Breast epithelium (tissue), 4 donors: ENCODE measurements at places on chromosomes 4 and X.

DNA sequence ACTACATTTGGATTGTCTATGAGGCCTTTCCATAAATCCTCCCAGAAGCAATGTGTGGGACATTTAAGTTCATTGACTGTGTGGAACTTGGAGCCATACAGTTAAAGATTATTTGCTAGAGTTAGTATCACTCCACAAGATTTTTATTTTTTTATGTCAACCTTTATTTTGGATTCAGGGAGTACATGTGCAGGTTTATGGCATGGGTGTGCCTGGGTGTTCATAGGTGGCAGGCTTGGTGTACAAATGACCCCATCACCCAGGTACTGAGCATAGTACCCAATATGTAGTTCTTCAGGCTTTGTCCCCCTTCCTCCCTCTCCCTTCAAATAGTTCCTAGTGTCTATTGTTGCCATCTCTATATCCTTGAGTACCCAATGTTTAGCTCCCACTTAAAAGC, 199.8 kb upstream of the ZFP42 start:
- no peaks in the 10 kb centered on the region for H3K36me3 ChIP-seq
- H3K27ac ChIP-seq = no peak overlapping the region
- H3K4me1 ChIP-seq = no peaks in the 10 kb centered on the region
- DNase-seq = no peak

DNA sequence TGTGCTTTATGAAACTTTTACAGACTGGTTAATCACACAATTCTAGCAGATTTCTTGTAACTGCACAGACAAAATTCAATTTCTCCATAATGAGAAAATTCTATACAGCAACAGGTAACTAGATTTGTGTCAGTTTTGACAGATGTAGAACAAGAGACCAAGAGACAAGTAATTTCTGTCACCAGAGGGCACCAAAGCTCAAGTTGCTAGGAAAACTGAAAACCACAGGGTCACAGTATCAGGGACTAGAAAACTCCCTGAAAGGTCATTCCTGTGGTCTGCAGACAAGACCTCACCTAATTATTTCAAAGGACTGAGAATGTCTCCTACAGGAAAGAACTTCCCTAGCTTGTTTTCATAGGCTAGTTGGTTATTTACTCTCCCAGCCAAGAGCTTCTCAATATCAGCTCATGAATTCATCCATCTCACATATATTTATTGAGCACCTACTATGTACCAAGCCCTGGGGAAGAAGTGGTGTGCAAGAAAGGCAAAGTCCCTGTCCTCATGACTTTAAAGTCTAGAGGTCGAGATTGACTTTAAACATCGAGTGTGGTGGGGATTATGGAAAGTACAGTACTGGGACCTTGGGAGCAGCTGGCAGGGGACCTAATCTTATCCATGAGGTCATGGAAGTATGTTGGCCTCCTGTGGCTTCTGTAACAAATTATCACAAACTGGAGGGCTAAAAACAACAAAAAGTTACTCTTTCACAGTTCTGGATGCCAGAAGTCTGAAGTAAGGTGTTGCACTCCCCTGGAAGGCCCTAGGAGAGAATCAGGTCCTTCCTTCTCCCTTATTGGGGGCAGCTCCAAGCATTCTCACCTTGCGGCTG, 47.8 kb upstream of the SETD7 start:
- no peak overlapping the region for H3K4me3 ChIP-seq
- H3K36me3 ChIP-seq = no peaks in the 10 kb centered on the region
- H3K4me1 ChIP-seq = no peaks in the 10 kb centered on the region
- DNase-seq = no peak

DNA sequence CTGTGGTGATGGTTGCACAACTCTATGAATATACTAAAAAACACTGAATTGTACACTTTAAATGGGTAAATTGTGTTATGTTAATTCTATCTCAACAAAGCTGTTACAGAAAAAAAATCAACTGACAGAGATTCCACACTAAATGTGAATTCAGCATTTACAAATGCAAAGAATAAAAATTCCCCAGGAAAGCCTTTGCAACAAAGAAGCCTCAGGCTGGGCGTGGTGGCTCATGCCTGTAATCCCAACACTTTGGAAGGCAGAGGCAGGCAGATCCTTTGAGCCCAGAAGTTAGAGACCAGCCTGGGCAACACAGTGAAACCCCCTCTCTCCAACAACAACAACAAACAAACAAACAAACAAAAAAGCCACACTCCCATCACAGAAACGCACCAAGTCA, 8.9 kb downstream of the BCLAF3 start:
- DNase-seq = no peak
- H3K27ac ChIP-seq = no peak overlapping the region
- H3K27me3 ChIP-seq = no peaks in the 10 kb centered on the region
- no peaks in the 10 kb centered on the region for H3K4me1 ChIP-seq
- no peak overlapping the region for H3K4me3 ChIP-seq
- no peaks in the 10 kb centered on the region for H3K36me3 ChIP-seq

DNA sequence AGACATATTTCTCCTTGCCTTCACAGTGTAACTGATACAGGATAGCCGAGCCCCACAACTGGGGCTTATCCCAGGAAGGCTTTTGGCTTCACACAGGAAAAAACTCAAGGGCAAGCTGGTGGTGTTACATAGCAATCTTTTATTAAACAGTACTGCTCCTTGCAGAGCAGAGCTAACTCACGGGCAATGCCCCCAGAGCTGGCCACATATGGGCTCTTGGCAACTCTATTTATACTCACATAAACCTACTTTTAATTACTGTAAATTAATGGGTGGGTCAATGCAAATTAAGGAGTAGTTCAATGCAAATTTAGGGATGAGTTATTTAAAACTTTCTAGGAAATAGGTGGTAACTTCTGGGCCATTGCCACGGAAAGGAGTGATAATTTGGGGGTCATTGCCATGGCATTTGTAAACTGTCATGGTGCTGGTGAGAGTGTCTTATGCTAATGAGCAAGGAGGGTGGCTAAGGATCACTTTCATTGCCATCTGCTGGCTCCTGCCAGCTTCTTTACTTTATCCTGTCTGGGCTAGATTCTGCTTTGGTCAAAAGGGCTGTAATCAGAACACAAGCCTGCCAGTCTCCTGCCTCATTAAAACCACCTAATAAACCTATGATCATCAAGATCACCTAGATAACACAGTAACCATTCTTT, 288.8 kb downstream of the CENPC start:
- no peaks in the 10 kb centered on the region for H3K4me1 ChIP-seq
- no peaks in the 10 kb centered on the region for H3K27me3 ChIP-seq
- no peak for DNase-seq

DNA sequence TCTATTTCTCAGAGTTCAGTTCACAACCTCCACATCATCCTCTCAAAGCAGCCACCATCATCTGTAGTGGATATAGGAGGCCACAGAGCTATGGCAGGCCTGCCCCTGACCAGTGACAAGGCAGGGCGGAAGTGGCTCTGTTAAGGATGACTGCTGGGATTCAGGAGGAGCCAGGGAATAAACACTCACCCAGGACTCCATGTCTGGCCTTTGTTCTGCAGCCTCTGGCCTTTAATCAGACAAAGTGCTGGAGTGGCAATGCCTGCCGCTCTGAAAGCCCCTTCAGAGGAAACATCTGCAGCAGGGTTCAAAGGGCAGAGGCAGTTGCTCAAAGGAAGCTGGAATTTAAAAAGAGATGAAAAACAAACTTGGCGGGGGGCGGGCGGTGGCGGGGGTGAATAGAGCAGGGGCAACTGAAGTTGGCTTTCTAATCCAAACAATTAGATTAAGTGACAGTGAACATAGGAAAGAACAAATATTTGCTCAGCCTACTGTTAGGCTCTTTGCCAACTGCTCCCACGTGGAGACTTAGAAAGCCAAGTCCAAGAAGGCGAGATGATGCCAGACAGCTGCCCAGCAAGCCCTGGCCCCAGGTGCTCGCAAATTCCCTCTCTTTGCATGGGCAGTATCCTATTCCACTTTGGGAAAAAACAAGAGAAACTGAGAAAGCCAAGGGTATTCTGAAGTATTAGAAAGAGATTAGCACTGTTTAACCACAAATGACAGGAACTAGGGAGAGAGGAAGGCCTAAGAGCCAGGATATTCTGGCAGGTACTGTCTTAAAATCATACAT, 5.5 kb downstream of the MPP1 start:
- no peaks in the 10 kb centered on the region for H3K4me1 ChIP-seq
- no peak overlapping the region for H3K4me3 ChIP-seq
- no peak for DNase-seq
- H3K27ac ChIP-seq = no peak overlapping the region
- H3K27me3 ChIP-seq = no peaks in the 10 kb centered on the region

DNA sequence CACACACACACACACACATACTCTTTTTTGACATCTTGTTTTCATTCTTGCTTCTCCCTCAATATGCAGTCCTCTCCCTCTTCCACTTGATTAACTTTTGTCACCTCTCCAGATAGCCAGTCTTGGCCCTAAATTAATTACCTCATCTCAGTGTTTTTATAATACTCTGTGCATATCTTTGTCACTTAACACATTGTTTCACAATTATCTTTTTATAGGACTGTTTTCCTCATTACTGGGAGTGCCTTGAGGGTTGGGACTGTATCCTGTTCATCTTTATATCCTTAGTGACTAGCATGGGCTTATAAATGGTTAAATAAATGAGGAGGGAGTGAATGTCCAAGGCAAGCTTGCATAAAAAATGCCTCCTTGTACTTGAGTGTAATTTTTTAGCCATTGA, 33.1 kb downstream of the SYNPO2 start:
- no peaks in the 10 kb centered on the region for H3K4me1 ChIP-seq
- DNase-seq = no peak
- no peak overlapping the region for H3K27ac ChIP-seq
- no peak overlapping the region for H3K4me3 ChIP-seq
- no peaks in the 10 kb centered on the region for H3K27me3 ChIP-seq

- no peaks in the 10 kb centered on the region for H3K36me3 ChIP-seq
- no peak overlapping the region for H3K4me3 ChIP-seq
- no peaks in the 10 kb centered on the region for H3K4me1 ChIP-seq
- no peaks in the 10 kb centered on the region for H3K27me3 ChIP-seq
- DNase-seq = no peak
- H3K27ac ChIP-seq = peak overlapping the region; percentile 59
Measured at GRCh38 chr4:81421346-81422218, 50.1 kb downstream of the RASGEF1B start.

DNA sequence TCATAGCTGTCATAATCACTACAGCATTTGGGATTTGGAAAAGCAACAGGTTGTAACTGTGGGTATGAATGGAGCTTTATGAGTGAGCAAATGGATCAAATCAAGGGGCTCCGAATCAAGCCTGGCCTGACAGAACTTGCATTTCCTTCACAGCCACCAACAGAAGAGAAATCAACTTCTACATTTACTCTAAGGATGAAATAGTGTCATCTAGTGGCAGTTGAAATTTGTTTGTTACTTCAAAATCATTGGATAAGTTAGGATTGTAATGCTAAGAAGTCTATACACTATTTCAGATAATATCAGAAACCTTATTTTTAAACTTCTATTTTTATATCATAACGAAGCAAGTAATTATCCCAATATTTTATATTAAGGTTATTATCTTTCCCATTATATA, 10.7 kb upstream of the WDR17 start:
- DNase-seq = no peak
- no peaks in the 10 kb centered on the region for H3K4me1 ChIP-seq
- no peak overlapping the region for H3K27ac ChIP-seq

- no peak overlapping the region for H3K27ac ChIP-seq
- peak; percentile 49 for DNase-seq
- no peaks in the 10 kb centered on the region for H3K36me3 ChIP-seq
- no peak overlapping the region for H3K4me3 ChIP-seq
Measured at GRCh38 chrX:119729408-119730201, 28.8 kb upstream of the SOWAHD start.

DNA sequence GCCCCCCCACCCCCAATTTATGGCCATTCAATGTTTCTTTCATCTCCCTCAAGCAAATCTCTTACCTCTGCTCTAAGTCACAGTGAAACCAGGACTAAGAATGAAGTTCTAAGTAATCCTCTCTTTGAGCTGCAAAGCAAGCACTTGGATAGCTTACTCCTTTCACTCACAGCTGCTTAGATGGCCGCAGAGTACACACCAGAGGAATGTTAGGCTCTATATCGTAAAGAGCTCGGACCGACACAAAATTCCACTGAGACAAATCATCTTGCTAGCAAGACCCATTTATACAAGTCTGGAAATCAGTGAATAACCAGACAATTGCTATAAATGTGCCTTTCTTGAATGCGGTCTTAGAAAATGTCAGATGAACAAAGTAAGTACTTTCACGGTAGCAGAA, 135.0 kb downstream of the IDS start:
- H3K27me3 ChIP-seq = no peaks in the 10 kb centered on the region
- H3K4me3 ChIP-seq = no peak overlapping the region
- H3K36me3 ChIP-seq = no peaks in the 10 kb centered on the region
- H3K27ac ChIP-seq = no peak overlapping the region

- H3K4me3 ChIP-seq = no peak overlapping the region
- no peak for DNase-seq
- H3K27me3 ChIP-seq = no peaks in the 10 kb centered on the region
Measured at GRCh38 chr4:24403265-24403664, 181.1 kb downstream of the DHX15 start.

DNA sequence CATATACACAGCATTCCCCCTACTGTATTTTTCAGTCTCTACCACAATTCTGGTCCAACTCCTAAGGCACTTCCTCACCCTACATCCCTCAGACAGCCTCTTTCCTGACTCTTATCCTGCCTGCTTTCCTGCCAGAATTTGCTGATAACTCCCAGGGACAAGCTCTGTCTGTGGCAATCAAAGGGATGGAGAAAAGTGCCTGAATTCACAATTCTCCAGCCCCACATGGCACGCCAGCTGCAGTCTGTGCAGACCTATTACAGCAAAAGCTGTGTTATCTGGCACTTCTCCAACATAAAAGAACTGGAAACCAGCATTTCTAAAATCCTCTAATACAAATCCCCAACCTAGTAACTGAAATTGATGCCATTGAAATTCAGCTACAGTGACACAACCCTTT, 404.8 kb downstream of the KLHL13 start:
- H3K4me1 ChIP-seq = no peaks in the 10 kb centered on the region
- no peaks in the 10 kb centered on the region for H3K36me3 ChIP-seq
- no peak overlapping the region for H3K4me3 ChIP-seq
- DNase-seq = no peak
- H3K27me3 ChIP-seq = no peaks in the 10 kb centered on the region
- H3K27ac ChIP-seq = no peak overlapping the region

DNA sequence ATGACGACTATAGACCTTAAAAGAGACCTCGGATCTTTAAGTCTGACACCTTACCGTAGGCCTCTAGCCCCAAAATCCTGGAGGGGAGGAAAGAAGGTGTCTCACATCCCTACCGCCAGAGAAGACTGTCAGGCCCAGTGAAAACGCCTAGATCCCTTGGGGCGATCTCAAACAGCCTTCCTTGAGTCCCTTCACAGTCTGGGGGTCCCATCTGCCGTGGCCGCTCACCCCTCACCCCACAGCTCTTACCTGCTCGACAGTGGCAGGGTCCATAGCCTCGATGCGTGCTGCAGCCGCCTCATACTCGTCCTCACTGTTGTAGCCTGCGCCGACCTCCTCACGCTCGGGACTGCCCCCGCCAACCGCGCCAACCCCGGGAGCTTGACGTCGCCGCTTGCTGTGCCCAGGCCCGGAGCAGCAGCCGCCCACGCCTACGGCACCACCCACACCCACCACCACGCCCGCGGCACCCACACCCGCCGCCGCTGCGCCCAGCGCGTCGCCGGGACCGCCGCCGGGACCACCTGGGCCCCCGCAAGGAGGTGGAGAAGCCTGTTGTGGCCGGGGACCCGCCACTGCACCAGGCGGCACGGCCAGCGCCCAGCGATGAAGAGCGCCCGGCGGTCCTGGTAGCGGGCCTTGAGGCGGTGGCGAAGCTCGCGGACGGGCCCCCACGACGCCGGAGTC, 536 bp downstream of the OTUD5 start:
- no peaks in the 10 kb centered on the region for H3K36me3 ChIP-seq
- peak overlapping the region; percentile 66 for H3K4me3 ChIP-seq
- no peaks in the 10 kb centered on the region for H3K27me3 ChIP-seq
- peak overlapping the region; percentile 94 for H3K27ac ChIP-seq
- no peaks in the 10 kb centered on the region for H3K4me1 ChIP-seq
